SW480 (cell line): ENCODE measurements at places on chromosomes 5 and 9.
A peak's percentile ranks its signal among the peaks of the same experiment; 100 is the strongest.

DNA sequence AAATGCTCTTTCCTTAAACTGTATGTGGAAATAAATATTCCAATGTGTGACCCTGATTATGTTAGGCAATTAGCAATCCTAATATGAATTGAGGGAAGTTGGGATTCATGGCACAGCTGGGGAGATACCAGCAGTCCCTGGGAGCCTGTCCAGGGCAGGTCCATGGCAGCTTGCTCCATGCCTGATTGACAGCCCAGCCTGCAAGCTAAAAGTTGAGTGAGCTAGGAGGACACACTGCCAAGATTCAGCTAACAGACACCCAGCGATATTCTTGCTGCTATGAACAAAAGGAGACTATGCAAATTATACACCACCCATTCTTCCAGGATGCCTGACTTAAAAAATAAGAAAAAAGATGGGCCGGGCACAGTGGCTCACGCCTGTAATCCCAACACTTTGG lies 6.2 kb downstream of the TGFBI start:
- no peak for DNase-seq

DNA sequence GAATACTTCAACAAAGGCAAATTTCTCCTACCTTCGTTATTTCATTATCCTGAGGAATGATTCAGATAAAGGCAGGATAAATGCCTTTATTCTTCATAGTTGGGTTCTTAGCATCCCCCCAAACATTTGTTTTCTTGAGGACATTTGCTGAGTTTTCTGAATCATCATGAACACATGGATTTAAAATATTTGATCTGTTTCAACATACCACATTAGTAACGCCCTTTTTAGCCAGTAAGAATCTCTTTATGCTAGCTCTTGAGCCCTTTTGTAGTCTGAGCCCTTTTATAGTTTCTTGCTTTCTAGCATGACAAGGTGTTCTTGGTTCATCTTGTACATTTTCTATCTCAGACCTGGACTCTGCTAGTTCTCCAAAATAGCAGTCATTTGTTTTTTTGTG lies 27.9 kb downstream of the SKIC3 start:
- DNase-seq, result no peak

DNA sequence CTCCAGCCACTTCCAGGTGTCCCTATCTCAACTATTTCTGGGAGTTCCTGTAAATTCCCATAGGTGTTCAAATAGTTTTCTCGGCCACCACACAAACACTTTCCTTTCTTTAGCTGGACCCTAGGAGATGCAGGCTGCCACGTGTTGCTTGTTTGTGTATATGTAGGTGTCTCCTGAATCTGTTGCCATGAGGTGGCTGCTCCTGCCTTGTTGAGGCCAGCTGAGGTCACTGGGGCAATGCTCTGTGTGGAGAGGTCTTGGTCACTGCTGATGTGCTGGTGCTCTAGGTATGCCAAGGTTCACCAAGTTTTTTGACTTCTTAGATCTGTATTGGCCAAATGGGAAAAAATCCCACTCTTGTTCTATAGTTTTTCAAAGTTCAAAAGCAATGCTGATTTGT lies 132.5 kb upstream of the CHD1 start:
- DNase-seq, result peak; percentile 4

- no peak for DNase-seq
Measured at GRCh38 chr9:93270976-93271375, 87.0 kb downstream of the WNK2 start.

GRCh38 chr5:102922111-102922720 lies 167.1 kb downstream of the PAM start:
- no peak for DNase-seq

- no peak for DNase-seq
Measured at GRCh38 chr5:84779186-84779585, 394.5 kb upstream of the EDIL3 start.

DNA sequence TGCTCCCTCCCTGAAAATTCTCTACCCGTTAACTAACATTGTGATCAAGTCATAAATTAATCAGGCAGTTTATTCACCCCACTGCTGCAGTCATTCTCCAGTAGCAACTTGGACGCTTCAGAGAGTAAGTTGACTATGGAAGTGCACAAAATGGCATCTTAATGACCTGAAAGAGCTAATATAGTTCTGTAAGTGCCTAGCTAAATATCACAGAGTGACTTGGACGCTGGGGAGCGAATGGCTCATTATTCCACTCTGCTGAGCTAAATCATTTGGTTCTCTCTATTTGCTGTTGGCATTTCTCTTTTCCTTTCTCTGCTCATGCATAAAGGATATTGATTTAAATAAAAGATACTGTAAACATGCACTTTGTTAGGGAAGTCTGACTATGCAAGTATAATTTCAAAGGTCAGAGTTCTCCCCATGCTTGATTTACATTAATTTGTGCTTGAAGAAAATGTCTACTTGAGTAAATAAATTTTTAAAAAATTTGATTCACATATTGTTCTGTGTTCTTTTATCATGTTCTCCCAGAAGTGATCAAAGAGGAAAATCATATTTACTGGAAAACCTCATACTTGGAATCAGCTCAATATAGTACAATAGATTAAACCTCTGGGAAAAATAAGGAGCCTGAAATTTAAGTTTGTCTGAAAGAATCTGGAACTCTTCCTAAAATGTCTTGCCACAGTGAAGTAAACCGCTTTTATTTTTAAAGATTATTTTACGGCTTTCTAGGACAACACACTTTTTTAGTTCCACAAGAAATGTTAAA lies 169.5 kb upstream of the HAPLN1 start:
- DNase-seq, result no peak

- no peak for DNase-seq
Measured at GRCh38 chr9:133539991-133540697, 5.6 kb downstream of the ADAMTSL2 start.

GRCh38 chr5:175393897-175394296 lies 50.1 kb downstream of the DRD1 start:
- DNase-seq, result no peak

DNA sequence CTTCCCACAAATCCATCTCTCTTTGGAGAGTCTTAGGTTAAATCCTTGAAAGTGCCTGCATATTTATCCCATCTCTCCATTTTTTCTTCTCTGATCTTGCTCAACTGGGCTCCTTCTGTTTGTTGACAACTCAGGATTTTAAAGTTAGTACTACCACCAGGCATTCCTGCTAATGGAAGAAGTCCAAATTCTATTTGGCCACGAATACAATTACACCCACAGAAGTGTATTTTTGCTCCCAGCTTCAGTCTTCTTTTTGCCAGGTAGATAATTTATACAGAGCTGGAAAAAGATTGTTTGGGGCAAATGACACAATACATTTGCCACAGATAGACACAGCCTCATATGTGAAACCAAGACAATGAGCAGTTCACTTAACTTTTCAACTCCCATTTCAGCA lies 74.8 kb downstream of the CETN3 start:
- DNase-seq, result no peak

DNA sequence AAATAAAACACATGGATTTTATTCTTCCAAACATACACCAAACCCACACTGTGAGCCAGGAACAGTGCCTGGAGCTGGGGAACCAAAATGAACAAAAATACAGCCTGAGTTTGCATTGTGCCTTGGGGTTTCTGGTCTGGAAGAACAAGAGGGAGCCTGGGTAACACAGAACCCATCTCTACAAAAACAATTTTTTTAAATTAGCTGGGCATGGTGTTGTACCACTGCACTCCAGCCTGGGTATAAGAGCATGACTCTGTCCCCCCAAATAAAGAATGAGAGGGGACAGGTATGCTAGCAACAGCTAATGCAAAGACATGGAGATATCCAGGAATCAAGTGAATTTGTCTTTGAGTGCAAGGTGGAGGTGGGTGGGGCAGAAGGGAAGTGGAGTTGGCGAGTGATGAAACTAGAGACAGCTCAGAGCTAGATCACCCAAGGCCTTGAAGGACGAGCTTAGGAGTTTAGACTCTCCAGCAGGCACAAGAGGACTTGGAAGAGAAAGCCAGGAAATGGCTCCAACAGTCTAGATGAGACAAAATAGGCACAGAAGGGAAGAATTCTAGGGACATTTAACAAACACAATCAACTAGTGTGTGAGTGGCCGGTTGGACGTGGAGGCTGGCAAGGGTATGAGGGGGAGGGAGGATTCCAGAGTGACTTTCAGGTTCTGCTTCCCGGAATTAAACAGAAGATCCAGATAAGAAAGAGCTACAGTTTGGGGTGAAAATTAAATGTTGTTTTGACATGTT lies 47.4 kb downstream of the FNBP1 start:
- DNase-seq, result no peak

DNA sequence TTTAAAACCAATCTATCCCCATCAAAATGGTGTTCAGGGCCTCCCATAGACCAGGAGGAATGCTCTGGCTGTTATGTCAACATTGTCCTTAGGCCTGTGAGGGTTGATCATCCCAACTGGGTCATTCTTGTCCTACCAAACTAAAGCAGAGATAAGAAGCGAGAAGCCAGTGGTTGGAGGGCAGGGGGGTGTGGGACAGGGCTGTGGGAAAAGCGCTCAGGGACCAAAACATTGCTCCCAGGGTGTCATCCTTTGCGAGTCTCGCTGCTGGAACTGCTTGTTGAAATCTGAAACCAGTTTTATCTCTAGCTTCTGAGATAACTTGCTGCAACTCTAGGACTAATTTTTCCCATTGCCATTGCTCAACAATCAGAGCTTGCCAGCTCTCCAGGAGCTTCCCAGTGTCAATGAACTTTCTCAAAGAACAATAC lies 48.1 kb downstream of the SPATA31C2 start:
- DNase-seq, result no peak

DNA sequence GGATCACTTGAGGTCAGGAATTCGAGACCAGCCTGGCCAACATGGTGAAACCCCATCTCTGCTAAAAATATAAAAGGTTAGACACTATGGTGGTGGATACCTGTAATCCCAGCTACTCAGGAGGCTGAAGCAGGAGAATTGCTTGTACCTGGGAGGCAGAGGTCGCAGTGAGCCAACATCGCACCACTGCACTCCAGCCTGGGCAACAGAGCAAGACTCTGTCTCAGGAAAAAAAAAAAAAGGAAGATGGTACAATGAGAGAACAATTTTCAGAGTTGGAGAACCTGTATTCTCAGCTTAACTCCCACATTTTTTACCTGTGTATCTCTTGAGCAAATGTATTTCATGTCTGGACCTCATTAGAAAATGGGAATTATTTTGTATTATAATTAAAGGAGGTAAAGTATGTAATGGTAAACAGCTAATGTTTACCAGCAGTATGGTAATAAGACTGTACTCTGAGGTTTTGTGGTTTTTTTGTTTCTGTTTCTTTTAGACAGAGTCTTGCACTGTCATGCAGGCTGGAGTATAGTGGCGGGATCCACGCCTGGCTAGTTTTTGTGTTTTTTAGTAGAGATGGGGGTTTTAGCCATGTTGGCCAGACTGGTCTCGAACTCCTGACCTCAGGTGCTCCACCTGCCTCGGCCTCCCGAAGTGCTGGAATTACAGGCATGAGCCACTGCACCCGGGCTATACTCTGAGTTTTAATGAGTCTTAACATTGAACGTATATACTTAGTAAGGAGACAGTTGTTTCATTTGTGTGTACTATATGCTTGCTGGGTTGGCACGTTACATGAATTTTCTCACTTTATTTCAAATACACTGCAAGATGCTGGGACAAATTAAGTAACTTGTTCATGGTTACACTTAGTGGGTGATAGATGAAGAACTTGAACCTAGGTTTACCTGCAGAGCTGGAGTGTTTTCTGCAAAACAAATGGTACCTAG lies 16.2 kb downstream of the UHRF2 start:
- DNase-seq, result no peak

GRCh38 chr9:114021578-114021977 lies 56.5 kb downstream of the AMBP start:
- no peak for DNase-seq
